ENCODE measurements at places on chromosomes 6 and 20.
A peak's percentile ranks its signal among the peaks of the same experiment; 100 is the strongest.

GRCh38 chr20:5908981-5909380 lies 41.4 kb downstream of the TRMT6 start:
- no peak for DNase-seq

GRCh38 chr6:89200706-89201215 lies 16.4 kb downstream of the GABRR1 start:
- DNase-seq: no peak

DNA sequence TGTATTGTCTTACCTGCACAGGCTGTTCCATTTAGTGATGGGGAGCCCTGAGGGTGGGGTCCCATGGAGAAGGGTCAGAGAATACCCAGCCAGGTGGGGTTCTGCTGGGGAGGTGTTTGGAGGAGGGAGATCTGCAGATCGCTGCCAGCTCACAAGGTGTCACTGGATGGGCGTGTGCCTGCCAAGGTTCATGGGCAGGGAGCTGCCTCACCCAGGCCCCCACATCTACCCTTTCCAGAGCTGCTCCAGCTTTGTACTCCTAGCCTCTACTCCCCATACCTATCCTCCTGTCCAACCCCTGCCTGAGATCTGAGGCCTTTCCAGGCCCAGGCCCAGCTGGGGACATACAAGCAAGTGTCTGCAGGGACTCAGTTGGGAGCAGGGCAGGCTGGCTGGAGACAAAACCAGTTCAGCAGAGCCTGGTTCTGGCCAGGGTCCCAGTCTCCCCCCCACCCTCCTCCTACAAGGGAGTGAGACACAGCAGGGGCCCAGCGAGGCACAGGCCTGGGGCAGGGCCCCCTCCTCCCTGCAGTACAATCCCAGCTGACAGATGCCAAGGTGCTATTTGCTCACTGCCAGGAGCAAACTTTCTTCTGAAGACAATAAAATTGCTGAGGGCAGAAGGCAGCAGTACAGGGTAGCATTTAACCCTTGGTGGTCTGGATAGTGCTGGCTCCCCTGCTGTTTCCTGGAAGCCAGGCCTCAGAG lies 19.7 kb downstream of the SPDEF start:
- peak; percentile 42 for DNase-seq

DNA sequence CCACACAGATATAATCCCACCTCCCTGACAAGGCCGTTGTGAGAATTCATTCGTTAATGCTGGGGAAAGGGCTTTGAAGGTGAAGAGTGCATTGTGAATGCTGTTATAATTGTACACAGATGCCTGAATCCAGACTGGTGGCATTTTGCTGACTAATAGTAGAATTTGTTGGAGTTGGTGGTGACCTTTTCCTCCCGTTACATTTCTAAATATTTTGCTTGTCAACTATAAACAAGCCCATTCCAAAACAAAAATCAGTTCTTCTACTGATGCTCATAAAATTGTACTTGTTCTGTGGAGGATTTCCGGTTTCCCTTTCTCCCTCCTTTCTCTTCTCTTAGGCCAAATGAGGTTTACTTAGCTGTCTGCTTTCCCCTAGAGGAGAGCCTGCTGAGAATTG lies 253.1 kb upstream of the SUPT3H start:
- DNase-seq: no peak

GRCh38 chr6:76885861-76886301 lies 577.4 kb downstream of the HTR1B start:
- no peak for DNase-seq

All from NCI-H2029 (cell line).